ENCODE measurements at places on chromosomes 6 and 20.
A peak's percentile ranks its signal among the peaks of the same experiment; 100 is the strongest.

DNA sequence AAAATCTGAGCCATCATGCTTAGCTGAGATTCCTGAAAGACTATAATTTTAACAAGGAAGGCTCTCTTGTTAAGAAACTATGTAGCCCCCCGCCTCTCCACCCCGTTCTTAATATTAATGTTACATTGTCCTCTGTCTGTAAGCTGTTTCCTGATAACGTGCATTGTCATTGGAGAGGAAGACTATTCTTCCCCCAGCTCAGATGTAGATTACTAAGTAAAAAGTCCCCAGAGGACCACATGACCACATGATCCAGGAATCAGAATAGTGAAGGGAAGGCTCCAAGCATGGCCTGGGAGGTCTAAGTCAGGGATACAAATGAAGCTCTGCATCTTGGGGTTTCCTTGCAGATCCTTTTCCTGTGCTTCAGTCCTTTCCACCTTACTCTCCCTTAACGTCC, 106.4 kb downstream of the JARID2 start:
- ATAC-seq = no peak

- ATAC-seq = no peak
Observed at GRCh38 chr6:138160329-138161087, 1.2 kb upstream of the ARFGEF3 start.

DNA sequence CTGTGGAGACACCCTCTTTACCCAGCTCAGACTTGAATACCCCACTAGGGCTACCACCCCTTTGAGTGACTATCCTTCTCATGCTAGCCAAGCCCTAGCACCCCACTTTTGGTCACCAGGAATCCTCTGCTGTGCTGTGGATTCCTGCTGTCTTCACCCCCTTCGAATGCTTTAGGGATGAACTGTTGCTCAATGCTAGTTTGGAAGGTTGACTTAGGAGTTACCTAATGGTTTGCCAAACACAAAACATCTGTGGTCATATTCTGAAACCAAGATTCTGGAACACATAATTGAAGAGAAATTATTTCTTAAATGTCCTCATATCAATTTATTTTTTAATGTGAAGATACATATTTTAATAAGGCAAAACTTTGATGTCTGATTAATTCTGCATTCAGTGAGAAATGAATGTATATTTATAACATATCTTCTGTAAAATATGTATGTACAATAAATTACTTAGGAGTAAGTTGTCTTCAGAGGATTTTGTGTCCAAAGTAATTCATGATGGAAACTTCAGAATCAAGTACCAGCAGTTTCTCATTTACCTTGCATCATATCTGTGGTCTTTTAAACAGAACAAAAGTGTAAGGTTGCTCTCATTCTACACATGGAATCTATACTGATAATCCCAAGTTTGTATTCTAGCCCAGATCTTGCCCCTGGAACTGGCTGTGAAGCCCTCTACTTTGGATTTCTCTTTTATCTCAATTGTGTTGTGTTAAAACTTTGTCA, 46.9 kb downstream of the TMEM200A start:
- no peak for ATAC-seq

DNA sequence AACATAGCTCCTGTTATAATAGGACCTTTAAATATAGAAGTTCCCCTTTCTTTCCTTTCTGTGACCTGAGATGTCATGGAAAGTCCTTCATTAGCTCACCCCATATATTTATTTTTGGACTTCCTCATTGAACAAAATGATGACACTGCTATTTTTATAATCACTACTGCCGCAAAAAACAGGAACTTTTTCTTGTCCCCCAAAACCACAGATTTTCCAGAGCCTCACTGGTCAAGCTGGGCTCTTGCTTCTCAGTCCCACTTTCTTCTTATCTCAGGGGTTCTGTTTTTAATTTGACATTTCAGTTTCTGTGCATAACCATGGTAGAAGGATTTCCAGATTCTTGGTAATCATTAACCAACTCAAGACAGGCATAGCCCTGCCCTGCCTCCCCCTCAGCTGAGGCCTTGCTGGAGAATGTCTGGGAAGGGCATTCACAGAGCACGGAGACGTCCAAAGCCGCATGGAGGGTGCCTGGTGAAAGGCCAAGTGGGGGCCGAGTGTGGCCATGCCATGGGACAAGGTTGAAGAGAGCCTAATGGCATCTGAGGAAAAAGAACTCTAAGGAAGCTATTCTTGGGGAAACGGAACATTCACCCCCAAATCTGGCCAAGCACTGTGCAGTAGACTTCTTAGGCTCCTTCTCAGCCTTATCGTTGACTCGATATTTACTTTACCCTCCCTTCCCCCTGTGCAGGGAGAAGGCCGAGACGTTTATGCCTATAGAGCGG, 73.7 kb downstream of the EDN1 start:
- ATAC-seq = peak; percentile 85

DNA sequence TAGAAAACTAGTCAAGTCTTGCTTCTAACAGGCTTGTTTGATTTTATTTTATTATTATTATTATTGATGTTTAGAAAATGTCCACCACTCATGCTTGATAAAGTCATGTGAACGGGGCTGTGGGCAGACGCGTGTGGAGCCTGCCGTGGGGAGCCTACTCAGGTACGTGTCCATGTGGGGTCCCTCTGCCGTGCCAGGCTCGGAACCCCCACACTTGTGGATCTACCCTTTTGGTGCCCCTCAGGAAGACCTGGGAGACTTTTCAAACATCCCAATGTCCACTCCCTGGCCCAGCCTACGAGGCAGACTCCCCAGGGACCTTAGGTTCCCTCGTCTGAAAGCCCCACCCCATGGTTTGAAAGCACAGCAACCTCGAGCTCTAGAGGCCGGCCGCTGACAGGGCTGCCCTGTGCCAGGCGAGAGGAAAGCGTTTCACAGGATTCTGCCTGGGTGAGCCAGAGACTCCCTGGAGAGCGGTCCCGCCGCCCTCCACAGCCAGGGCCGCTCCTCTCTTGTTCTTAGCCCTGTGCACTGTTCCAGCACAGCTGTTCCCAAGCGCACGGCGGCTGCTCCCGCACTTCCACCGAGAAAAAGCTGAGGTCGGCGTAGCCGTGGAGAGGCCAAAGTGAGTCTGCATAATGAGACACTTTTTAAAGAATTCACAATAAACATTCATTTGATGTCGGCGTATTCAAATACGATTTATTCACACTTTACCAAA, 249.7 kb downstream of the TTLL2 start:
- ATAC-seq = no peak

DNA sequence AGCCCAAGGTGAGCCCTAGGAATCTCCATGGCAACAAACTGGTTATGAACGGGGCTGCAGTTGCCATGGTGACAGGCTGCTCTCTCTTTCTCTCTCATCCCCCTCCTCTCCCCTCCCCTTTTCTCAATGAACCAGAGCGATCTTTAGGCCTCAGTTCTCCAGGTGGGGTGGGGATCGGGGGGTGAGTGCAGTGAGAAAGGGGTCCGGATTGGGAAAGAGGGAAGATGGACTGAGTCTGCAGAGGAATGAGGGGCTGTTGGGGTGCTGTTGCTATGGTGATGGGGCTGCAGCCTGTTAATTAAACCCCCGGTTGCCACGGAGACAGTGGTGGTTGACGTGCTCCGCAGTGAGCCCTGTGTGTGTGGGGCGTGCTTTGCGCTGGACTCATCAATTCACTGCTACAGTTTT, 3.6 kb upstream of the SLC12A5 start:
- ATAC-seq = no peak

GRCh38 chr6:82144007-82144851, 103.3 kb downstream of the IBTK start:
- peak; percentile 55 for ATAC-seq

DNA sequence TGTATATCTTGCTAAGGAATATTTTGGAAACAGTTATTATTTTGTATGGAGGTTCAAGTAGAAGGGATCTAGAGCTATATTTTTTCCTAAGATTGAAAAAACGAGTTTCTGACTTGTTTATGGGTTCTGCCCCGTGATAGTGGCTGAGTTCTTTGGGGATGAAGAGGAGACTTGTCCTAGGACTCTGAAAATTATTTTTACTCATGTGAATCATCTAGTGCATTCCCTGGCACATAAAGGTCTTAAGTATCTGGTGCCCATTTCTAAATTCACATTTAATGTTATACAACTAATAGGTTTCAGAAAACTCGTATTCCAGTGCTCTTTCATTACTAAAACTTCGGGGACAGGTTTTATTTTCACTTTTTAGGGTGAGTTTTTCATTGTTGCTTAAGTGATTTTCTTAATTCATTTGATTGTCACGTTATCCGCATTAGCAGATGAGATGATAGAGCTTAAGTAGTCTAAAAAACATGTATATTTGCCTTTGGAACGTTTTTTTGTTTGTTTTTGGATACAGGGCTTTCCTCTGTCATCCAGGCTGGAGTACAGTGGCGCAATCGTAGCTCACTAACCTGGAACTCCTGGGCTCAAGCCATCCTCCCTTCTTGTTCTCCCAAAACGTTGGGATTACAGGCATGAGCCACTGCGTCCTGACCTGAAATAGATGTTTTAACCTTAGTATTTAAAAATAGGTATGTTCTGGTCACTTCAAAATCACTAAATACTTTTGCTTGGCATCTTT, 2.1 kb downstream of the NFYA start:
- ATAC-seq = no peak
